ENCODE measurements at places on chromosomes 5 and 9.

DNA sequence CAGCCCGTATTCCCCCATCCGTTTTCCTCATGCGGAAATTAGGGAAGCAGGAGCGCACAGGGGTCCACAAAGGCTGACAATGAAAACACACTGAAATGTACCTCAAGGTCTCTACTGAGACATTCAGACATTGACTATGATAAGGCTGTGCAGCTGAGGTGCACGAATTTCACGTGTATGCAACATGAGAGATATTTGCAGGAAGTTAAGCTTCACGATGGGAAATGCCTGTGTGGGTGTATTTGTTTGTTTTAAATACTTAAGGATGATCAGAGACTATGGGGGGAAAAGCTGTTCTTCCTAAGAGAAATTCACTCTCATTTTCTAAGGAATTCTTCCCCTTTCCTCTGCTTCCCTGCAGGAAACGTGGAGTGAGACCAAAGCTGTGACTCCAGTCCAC is 2.6 kb upstream of the SPATA31E1 start:
- no peak for DNase-seq

GRCh38 chr9:137447722-137448601 is 6.8 kb upstream of the ENTPD8 start:
- no peak for DNase-seq

DNA sequence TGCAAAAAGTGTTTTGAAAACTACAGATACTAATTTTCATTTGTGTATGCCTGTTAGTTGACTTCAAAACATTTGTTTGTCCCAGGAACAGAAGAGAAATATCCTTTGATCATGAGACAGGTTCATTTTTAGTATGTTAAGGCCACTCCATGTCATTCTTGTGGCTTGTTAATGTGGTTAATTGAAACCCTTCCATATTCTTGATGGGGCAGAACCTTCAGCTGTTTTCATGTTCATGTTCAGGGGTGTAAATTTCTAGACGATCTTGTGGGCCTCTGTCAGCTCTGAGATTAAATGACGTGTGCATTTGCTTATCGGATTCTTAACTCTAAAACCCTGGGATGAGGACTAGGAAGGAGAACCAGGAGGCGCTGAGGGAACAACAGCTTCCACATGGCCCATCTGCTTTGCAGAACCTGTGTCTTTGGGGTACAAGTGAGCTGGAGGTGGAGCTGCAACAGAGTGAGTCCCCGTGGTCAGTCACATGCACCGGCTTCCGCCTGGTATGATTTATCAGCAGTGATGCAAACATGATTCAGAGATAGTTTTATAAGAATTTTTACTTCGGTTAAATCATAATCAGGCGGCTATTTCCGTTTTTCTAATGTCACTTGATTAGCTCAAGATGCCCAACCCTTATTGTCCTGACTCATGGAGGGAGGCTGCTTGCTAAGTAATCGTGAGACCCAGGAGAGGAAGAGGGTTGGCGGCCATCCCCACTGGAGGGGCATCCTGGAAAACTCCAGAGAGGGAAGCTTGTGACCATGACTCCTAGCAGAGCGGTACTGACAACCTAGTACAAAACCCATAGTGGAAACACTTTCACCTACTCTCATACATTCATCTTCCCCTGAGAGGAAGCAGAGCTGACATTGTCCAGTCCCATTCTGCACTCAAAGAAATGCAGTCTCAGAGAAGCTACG is 138.4 kb downstream of the C9orf152 start:
- DNase-seq, result no peak

DNA sequence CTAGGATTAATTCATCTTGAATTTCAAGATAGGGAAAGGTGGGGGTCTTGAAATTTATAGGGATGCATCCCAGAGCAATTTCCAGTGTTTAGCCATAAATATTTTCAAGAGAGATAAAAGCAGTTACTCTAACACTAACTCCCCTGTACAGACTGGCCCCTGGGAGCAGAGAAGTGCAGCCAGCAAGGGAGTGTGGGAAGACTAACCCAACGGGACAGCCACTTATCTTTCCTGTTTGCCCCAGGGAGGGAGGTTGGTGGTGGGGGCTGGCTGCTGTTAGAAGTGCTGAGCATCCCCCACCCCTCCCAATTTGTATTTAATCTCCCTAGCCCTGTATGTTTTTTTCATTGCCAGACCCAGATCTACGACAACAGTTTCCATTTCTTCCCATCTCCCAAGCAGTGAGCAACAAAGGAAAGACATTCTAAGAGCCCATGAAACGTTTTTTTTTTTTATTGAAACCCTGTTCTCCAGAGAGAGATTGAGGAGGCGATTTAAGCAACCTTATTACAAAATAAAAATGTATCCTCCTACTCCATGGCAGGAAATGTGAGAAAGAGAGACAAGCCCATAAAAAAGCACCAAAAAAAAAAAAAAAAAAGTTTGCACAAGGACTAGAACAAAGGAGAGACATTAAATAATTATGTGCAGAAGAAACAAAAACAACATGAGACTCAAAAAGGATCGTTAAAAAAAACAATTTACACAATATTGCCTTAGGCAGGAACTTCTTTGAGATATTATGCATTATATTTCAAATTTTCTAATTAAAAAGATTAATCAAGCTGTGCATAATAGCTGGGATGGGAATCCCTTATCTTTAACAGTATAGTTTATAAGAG is 343.4 kb downstream of the ARHGEF28 start:
- DNase-seq, result no peak

- DNase-seq, result no peak
These were observed 366.8 kb downstream of the CYLC2 start for GRCh38 chr9:103361906-103362305.

DNA sequence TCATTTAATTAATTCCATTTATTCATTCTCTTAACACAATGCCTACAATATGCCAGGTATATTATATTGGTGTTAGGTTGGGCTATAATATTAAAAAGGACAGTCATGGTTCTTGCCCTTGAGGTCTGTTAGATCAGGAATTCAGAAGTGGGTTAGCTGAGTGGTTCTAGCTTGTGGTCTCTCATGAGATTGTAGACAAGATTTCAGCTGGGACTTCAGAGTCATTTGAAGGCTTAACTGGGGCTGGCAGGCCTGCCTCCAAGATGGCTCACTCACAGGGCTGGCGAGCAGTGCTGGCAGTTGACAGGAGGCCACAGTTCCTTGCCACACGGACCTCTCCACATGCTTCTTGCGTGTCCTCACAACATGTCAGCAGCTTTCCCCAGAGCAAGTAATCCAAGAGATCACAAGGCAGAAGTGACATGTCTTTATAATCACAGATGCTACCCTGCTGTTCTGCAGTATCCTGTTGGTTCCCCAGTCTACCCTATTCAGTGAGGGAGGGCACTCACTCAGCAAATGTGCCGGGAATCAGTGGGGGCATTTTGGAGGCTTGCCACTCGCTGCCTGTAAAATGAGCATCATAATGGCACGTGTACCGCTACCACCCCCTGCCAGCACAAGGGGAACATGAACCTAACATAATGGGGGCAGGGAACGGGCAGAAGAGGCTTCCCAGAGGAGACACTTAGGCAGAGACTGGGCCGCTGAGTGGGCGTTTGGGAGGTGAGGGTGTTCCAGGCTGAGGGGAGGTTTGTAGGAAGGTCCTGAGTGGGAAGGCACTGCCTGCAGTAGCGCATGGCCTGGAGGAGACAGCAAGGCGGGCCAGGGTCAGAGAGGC is 70.0 kb downstream of the EXOSC2 start:
- DNase-seq, result no peak

DNA sequence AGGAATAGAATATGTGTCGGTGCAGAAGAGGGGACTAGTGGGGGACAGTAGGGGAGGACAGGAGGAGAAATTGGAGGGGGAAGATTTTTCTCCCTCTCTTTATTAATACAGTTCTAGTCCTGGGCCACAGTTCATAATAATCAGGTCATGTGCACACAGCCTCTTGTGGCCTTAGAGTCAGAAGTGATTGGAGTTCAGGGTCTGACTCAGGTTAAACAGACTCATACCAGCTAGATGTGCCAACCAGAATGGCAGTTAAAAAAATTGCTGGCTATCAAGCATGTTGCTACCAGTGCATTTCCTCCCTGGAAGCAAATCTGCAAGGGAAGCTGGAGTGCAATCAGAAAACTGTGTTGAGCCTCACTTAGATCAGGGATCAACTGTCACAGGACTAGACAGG is 132.7 kb upstream of the MAP1B start:
- no peak for DNase-seq

- DNase-seq, result no peak
These were observed 3.9 kb downstream of the FUBP3 start for GRCh38 chr9:130583271-130583670.

GRCh38 chr5:160453751-160454150 is 32.1 kb downstream of the PTTG1 start:
- no peak for DNase-seq

DNA sequence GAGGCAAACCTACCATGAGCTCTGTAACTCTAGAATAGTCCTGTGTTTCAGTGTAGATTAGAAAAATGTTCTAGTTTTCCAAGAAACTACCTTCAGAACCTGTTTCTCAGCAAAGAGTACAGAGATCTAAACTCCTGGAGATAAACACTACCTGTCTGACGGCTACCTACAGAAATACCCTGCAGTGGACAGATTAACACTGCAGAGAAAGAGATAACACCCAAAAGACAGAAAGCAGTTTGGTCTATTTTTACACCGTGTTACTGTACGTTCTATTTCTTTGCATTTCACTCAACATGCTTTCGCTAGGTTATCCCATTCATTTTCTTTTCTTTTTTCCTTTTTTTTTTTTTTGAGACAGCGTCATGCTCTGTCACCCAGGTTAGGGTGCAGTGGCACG is 11.6 kb downstream of the SCAI start:
- DNase-seq, result no peak

DNA sequence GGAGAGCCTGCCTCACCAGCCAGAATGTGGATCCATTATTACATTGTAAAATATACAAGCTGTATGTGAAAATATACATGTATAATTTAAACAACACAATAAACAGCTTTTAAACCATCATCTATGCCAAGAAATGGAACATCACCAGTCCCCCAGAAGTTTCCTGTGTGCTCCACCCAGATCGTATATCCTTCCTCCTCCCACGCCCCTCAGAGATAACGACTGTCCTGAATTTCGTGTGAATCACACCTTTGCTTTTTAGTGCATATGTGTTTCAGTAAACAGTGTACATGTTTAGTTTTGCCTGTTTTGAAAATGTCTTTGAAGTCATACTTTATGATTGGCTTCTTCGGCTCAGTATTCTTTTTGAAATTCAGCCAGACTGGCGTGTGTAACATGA is 134.6 kb upstream of the MYO10 start:
- no peak for DNase-seq

DNA sequence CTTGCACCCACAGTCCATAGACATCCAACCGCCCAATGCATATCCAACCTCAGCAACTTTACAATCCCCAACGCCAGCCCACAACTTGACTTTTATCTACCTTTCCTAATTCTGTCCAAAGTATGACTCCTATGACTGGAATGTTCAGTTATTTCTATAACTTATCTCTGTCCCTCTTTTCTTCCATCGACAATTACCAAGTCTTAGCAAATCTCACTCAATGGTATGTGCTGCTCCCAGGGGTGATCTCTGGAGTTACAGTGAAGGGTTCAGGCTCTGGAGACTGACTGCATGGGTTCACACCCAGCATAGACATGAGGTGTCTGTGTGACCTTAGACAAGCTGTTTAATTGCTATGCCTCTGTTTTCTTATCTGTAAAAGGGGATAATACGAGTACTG is 106.9 kb downstream of the SPOCK1 start:
- no peak for DNase-seq

DNA sequence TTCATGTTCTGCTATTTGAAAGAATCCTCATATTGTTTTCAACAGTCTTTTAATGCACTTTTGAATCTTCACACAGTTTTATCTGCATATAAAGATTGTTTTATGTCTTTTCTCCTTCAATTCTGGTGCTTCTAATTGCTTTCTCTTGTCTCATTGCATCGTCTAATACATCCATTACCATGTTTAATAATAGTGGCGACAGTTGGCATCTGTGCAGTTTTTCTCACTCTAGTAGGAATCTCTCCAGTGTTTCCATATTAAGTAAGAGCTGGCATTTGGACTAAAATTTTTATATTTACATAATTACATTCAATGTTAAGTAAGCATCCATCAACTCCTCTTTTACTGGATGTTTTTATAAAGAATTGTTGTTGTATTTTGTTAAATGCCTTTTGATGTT is 49.9 kb downstream of the ADCY2 start:
- no peak for DNase-seq

DNA sequence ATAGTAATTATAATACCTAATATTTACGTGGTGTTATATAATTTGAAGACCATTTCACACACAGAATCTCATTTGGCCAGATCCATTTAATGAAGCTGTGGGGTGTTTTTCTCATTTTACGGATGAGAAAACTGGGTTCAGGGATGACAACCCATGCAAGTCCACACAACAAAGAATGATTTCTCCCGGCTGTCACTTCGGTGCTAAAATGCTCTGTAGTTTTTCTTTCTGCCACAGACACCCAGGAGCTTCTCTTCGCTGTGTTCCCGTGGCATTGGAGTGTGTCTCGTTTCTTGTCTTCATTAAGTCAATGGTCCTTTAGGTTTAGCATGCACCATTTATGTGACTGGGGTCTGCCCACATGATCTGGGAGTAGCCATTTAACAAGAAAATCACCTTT is 308.5 kb downstream of the ENC1 start:
- no peak for DNase-seq

DNA sequence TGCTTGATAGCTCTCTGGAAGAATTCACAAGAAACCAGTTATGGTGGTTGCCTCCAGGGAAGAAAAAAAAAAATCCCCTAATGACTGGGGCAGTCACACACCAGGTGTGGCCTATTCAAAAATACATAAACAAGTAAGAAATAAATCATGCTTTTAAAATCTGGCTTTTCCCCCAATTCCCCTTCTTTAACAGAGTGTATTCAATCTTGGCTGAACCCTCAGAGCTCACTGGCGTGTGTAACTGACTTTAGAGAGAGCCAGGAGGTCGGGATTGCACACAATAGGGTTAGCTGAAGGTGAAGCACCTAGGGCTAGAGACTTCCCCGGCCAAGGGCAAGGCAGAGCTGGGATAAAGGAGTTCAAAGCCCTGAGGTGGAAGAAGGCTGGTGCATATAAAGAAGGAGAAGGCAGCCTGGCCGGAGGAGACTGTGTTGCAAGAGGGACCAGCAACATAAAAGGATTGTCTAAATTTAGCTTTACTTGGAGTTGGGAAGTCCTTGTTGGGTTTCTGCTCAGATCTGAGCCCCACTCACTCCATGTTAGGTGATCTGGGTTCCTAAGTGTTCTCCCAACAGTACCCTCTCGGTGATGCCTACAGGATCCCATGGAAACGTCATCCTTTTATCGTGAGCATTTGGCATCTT is 19.7 kb downstream of the FNBP1 start:
- DNase-seq, result no peak

All from thoracic aorta (tissue), 2 donors.